ENCODE measurements at places on chromosomes 11 and 22.

DNA sequence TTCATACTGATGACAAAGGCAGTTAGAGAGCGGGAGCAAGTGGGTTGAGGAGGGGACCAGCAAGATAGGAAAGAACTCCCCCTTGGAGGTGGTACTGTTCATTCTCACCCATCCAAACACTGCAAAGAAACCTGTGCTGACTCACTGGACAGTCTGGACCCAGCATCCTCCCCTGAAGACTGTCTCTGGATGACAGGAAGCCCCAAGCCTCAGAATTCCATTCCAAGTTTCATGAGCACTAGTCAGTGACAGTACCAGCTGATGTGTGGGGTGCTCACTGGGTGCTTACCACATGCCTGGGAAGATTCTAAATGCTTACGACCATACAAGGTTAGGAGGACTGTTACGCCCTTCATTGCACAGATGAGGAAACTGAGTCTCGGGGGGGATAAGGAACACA, 160.9 kb downstream of the IGLL1 start:
- no peak for DNase-seq

GRCh38 chr11:64864135-64864472, 14.3 kb downstream of the EHD1 start:
- no peak for DNase-seq

DNA sequence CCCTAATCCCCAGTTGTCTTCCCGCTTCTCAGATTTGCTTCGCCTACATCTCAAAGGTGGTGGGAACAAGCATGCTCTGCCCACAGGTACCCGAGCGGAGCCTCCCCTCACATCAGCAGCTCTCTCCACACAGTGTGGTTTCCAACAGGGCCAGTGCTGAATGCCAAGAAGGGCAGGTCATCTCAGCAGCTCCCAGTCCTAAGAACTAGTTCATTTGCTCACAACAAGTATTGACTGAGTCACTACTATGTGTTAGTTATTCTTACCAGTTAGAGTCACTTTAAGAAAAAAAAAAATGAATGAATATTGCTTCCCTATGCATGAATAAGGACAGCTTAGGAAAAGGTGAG, 66.2 kb downstream of the THAP12 start:
- peak; percentile 50 for DNase-seq

DNA sequence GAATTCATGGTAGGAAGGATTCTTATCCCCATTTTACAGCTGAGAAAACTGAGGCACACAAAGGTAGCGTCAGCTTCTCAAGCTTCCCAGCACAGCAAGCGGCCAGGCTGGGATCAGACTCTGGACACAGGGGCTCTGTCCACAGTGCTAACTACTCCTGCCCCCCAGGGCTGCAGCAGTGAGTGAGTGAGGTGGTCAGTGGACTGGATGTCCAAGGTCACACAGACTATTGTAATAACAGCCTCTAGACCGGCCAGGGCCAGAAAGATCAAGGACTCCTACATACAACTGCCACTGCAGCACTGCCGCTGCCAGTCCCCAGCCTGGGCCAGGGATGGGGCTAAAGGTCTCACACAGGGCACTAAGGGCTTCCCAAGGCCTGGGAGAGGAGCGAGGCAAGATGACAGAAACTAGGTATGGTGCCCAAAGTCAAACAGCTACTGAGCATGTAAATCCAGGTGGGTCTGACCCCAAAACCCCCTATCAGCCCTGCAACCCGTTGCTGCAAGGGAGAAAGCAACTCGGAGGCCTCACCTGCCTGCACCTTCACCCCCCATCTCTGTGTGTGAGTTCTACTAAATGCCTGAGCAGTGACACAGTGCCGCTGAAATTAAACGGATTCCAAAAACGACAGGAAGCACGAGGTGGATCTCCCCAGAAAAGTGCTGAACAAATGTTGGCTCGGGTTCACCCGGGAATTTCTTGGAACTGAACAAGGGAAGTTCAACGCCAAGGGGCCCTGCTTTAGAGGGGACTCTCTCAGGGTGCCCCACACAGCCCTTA, 161.8 kb upstream of the GRK3 start:
- DNase-seq = no peak

GRCh38 chr22:33492210-33492651, 428.0 kb downstream of the LARGE1 start:
- DNase-seq = no peak

Data from non-pigmented ciliary epithelial cell (primary cell).